Body of pancreas (tissue), 4 donors: ENCODE measurements at places on chromosomes 7 and 10. TPM values are rescaled to one million over a fixed set of nuclear protein-coding genes. Genes with fewer than 3 reads are reported as not detected.

GNGT1 gene
- not detected for total RNA-seq

ORC5 gene
- 12.9 TPM for total RNA-seq

ADCYAP1R1 gene
- 8.2 TPM for total RNA-seq

DNA sequence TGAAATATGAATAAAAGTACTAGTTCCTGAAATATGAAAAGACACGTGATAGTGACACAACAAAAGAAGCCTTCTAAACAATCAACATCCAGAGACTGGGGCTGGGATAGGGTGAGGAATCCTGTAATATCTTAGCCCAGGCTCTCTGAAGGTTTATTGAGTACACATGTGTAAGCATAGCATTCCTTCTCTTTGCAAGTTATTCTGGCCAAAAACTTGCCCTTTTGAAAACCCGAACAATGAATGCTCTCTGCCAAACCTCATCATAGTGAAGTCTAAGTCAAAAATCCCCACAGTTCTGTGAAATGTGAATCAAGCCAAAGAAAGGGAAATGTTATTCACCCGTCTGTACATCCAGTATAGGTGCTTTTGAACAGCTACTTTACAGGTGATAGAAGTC is 11.6 kb downstream of the SEMA3D start:
- DNase-seq: no peak

GRCh38 chr10:93580828-93581227 is 14.4 kb downstream of the FFAR4 start:
- no peak for DNase-seq
